ENCODE measurements at places on chromosomes 1 and 21.

DNA sequence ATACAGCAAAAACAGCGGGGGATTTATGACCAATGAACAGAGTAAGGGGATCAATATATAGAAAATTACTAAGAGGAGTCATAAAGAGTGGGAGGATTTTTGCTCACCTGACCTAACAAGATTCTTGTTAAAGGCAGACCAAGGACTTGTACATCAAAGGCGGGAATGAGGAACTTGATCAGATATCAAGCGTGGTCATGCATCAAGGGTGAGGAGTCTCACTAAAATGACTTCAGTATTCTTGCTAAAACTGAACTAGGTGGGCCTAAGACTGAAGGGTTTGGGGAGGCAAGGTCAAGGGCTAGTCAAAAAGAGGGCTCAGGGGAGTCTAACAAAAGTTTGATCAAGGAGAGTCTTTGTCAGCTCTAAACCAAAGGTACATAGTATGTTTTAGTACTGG is 2.1 kb downstream of the MOV10 start:
- DNase-seq, result no peak

- no peak for DNase-seq
These were observed 10.4 kb downstream of the RPL11 start for GRCh38 chr1:23701996-23702395.

GRCh38 chr1:39789571-39790110 is 976 bp upstream of the BMP8B start:
- no peak for DNase-seq

DNA sequence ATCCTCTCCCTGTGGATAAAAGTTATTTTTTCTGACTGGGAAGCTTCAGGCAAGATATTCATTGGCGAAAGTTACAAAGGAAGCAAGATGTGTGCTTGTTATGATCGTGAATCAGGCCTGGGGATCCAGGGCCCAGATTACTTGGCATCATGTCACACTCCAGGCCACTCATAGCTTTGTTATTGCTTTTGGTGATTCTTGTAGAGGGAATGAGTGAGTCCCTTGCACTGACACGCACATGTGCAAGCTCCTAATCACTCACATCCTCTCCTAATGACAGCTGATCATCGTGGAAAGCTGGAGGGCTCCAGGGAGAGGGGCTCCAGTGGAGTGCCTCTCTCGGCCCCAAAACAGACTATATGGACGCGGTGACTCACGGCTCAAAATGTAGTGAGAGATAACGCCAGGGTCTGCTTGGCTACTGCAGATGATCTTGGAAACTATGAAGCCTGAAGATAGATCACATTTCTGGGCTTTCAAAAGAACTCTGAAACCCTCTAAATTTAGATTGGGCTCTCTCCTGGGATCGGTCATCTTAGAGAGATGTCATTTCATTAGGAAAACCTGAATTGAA is 481.1 kb upstream of the USP24 start:
- no peak for DNase-seq

DNA sequence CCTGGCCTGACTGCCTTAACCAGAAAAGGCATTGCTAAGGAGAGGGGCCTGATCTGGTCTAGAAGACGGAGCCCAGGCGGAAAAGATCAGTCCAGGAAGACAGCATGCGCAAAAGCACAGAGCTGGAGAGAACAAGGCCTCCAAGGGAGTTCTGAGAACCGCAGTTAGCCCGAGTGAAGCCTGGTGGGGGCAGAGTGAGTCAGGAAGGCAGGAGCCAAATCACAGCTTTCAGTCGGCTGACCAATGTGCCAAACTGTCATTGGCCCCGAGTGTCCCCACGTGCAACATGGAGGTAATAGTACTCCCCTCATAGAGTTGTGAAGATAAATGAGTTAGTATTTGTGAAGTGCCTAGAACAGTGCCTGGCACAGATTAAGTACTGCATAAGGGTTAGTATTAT is 1.2 kb upstream of the TSPAN2 start:
- no peak for DNase-seq

DNA sequence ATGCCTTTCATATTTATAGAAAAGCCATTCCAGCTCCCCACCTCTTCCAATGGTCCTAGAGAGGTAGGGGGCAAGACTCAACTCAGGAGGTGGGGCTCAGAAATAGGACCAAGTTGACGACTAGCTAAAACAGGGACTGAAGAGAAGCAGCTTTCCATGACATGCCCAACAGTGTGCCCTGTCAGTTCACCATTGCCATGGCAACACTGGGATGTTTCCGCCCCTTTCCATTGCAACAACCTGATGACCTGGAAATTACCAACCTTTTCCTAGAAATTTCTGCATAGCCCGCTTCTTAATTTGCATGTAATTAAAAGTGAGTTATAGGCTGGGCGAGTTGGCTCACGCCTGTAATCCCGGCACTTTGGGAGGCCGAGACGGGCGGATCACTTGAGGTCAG is 22.4 kb upstream of the INTS3 start:
- no peak for DNase-seq

- DNase-seq, result no peak
These were observed 20.6 kb upstream of the MAGI3 start for GRCh38 chr1:113369699-113370098.

DNA sequence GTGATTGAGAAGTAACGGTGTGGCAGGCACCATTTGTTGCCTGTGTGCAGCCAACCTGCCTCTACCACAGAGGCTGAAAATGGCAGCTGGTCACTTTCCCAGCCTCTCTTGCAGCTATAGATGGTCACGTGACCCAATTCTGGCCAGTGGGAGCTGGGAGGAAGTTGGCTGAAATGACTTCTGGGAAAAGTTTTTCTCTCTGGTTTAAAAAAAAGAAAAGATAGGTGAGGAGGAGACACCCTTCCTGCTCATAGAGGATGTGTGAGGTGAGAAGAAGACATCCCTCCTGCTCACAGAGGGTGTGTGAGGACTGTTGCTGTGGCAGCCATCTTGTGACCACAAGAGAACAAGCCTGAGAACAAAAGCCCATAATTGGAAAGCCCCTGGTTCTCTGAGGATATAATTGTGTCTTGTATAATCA is 122.8 kb downstream of the SYF2 start:
- no peak for DNase-seq

DNA sequence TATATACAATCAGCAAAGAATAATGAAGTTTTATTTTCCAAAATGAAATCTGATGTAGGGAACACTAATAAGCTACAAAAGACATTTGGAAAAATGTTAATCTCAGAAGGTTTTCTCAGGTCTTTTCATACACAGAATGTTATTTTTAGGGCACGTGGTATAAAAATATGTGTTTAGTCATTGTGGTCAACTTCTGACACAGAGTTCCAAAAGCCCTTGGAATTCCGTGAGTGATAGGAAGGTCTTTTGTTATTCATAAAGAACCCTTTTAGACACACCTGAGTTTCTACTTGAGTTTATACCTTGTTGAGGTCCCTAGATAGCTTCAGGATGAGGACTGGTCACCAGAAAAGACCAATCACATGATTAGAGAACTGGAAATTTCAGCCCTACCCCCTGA is 277.6 kb upstream of the NCAM2 start:
- DNase-seq, result no peak

DNA sequence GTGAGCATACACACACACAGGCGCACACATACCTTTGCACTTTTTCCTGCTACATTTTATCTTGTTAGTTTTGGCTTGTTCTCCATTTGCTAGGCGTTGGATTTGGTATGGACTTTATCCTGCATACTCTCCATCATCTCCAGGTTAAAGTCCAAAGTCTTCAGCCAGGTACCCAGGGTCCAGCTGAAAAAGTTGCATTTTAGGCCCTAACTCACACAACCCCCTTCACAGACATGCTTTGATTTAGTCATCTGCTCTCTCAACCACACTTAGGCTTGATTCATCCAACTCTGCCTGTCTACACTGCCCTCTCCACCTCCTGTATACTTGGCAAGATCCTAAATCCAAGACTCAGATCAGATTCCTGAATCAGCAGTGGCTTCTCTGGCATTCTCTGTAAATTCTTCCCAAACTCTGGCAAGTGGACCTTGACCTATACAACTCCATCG is 10.7 kb upstream of the LAMB3 start:
- no peak for DNase-seq

- DNase-seq, result no peak
These were observed 272.9 kb downstream of the RWDD3 start for GRCh38 chr1:95506736-95507414.

All from stimulated activated CD8-positive, alpha-beta memory T cell treated with anti-CD3 and anti-CD28 coated beads, Interleukin-2, amount 100 ng/mL, for 1 hour (primary cell).